ENCODE measurements at places on chromosomes 11 and 22. TPM values are rescaled to one million over a fixed set of nuclear protein-coding genes. Genes with fewer than 3 reads are reported as not detected.

GRCh38 chr11:64367931-64368672 is 9.1 kb downstream of the RPS6KA4 start:
- no peak for DNase-seq

- no peak for DNase-seq
Measured at GRCh38 chr11:104332110-104332509, 168.2 kb upstream of the PDGFD start.

DNA sequence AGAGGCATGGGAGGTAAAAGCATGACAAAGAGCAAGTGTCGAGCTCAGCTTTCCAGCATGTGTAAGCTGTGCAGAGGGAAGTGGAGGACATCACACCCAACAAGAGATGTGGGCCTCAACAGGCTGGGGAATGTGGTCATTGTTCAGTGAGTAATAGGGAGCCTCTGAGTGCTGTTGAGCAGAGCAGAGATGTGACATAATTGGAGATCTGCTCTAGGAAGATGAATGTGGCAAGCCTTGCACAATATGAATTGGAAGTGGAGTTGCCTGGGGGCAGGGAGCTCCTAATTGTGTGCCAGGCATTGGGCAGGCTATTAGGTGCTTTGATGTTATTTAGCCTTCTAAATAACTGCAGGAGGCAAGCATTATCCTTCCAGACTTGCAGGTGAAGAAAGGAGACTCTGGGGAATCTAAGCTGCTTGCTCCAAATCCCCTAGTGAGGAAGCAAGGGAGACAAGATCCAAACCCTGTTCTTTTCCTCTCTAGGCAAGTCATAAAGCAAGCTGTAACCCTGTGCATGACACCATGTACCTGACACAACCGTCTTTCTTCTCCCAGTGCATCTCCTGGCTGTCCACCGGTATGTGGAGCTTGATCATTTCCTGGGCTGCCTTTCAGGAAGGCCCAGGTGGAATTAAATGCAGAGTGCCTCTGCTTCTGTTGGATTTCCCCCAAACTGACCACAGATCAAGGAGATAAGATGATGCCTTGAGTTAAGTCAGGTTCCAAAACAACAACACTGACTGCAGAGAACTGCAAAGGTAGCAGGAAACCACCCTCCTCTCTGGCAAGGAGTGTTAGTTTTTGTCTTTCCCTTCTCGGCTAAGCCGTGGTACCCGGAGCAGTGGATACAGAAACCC is 221.4 kb downstream of the TENM4 start:
- no peak for DNase-seq

DNA sequence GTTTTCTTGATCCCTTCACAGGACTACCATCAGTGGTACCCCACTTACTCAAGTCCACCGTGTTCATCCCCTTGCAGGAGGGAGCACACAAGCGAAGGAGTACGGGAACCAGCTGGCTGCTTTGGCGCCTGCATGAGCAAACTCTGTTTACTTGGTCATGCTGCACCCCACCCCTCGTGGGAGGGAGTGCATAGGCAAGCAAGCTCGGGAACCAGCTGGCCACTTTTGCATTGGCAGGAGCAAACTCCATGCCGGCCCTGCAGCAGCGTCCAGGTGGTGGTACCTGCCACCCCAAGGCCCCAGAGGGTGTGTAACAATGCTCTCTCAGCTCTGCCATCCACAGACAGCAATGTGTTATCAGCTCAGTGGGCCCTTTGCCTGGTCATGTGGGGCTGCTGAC is 737.8 kb downstream of the FAM181B start:
- DNase-seq: no peak

The APOL1 gene
- 22.9 TPM for total RNA-seq

The NLRP6 gene
- 2.7 TPM for total RNA-seq

The MAPK8IP2 gene
- 23.6 TPM for total RNA-seq

GRCh38 chr22:36852056-36852973 is 8.5 kb upstream of the NCF4 start:
- DNase-seq: no peak

The NTM gene
- 7.4 TPM for total RNA-seq

DNA sequence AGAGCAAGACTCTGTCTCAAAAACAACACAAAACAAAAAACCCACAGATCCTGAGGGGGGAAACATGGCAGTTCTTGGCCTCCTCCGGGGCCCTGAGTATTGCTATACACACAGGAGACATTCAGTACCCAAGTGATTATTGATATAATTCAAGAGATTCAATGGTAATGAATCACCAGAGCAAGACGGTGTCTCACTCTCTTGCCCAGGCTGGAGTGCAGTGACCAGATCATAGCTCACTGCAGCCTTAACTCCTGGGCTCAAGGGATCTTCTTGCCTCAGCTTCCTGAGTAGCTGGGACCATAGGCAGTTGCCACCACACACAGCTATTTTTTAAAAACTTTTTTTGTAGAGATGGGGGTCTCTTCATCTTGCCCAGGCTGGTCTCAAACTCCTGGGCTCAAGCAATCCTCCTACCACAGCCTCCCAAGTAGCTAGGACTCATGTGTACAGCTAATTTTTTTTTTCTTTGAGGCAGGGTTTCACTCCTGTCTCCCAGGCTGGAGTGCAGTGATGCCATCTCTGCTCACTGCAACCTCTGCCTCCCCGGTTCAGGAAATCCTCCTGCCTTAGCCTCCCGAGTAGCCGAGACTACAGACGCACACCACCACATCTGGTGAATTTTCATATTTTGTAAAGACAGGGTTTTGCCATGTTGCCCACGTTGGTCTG is 21.8 kb upstream of the PIK3C2A start:
- DNase-seq: no peak

DNA sequence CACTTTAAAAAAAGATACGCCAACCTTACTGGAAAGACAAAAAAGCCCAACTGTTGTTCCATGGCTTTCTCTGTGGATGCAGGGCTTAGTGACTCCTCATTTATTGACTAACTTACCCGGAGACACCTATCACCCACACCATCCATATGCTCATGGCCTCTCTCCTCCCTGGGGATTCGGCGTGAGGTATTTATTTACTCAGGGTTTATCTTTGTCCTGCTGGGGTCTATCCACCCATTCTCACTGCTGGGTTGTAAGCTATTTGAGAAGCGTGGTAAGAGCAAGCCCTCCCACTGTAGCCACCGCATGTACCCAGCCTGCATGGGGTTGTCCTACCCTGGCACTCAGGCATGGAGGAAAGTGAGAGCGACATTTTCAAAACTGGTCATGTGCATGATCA is 93.6 kb downstream of the NELL1 start:
- no peak for DNase-seq
